ENCODE measurements at places on chromosomes 4 and X.

DNA sequence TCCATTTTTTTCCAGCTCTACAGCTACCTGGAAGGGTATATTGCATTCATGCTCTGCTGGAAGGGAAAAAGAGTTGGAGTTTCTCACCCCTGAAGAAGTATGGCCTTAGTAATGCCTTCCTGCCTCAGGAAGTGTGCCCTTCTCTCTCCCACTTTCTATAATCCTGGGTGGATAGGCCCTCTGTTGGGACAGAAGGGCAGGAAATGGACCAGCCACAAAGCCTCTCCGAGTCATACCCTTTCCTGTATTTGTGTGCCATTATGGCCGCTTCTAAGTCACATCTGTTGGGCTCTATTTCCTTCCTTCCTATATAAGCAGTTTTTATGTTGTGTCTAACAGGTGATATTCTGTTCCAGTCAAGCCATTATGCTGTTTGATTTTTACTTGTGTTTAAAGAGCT, 74.8 kb upstream of the SMARCA5 start:
- no peak for DNase-seq

DNA sequence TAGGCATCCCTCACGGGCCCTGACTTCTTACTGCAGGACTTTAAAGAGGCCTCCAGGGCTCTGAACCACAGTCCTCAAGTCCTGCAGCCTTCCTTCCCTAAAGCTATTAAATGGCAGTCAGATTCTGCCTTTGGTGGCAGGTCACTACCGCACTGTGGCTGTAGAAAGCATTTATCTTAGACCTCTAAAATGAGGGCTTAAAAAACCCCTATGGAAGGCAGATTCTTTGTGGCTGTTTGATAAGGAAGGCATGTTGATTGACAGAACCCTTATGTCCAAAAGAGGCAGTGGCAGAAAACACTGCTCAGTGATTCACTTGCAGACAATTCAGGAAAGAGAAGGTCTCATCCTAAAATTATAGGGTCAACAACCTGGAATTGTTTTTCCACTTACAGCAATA, 79.2 kb downstream of the FBXL5 start:
- DNase-seq = no peak

DNA sequence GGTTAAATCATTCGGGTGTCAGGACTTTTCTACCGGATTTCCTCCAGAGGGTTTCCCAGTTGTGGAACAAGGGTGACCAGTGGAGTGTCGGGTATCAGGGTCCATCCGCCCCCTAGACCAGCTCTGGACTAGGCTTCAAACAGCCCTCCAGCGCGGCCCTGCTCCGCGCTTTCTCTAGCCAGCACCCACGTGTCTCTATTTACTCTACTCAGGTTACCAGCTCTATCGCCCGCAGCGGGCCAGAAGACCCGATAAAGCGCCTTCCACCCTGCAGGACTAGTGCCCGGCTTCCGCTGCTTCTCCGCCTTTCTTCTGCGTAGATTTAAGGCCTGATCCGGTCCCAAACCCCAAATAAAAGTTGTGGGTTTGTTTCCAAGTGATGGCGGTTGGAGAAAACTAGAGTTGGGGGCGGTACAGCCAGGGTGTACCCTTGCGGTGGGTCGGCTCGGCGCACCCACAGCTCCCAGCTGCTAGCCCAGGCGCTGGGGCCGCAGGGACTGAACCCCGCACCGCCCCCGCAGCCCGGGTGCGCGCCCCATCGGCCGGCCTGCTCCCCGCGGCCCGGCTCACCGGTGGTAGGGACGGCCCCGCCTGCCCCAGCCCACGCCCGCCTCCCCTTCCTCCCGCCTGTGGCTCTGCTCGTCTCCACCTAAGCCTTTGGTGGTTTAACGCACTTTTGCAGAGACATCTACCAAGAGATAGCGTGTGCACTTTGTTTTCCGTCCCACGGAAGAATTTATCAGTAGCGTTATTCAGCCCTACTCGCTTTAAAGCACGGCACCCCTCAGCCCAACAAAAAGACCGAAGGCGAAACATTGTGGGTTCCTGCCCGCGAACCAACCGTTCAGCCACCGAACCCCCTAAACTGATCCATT, 2.1 kb downstream of the LEF1 start:
- DNase-seq = peak; percentile 52

DNA sequence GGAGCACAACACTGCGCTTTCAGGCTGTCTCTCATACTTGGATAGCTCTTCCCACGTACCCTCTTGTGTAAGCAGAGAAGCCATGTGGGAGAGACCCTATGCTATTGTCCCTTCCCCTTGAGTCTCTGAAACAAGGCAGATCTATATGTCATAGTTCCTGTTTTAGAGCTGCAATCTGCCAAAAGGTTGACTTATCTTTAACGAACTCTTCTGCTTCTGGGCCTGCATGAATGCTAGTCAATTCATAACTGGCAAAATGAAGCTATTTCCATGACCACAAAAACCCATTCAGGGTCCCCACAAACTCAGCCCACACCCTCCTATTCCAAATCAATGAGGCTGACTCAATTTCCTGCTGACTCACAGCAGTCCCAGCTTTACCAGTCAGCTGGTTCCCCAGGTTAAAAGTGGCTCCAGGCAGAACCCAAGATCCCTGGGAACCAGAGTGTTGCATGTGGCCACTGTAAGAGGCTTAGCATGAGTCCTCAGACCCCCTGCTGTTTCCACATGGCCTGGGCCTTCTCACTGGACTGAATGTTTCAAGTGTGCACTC, 25.3 kb upstream of the SOD3 start:
- DNase-seq = no peak

DNA sequence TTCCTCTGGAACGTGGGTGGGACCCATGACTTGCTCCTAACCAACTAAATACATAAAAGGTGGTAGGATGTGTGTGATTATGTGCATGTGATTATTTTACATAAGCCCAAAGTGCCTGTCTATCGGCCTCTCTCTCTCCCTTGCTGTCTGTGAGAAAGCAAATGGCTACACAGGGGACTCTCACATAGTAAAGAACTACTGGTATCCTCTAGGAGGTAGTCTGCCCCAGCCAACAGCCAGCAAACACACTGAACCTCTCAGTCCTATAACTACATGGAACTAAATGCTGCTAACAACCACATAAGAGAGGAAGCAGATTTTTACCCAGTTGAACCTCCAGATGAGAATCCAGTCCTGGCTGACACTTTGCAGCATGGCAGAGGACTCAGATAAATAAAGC, 1249.4 kb downstream of the ADGRL3 start:
- no peak for DNase-seq

- DNase-seq = no peak
These were observed 65.6 kb downstream of the UBA6 start for GRCh38 chr4:67635331-67635730.

DNA sequence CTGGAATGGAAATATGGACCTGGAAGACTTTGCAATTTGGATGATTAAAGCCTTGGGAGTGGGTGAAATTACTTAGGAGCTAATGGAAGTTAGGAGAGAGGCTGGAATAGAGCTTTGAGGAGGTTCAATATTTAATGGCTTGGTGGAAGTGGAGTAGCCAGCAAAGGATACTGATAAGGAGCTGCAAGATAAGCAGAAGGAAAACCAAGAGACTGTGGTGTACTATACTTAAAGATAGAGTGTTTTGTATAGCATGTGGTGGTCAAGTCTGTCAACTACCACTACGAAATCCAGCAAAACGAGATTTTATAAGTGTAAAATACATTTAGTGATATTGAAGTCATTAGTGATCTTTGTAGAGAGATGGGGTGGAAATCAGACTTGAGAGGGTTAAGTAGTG, 54.0 kb upstream of the TMLHE start:
- DNase-seq = no peak

DNA sequence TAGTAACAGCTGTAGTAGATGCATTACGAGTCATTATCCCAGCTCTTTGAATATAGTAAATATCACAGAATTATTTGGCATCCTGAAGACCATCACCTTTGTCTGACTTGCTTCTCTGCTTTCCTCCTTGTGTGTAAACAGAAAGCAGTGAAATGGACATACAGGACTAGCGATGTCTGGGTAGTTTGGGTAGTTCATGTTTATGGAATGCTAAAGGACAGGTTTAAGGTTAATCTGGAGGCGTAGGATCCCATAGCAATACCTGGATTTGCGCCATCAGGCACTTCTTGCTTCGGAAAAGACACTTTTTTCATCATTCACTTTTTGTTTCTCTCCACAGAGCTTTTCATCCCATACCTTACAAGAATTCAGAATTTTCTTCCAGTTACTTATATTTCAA, 232.2 kb downstream of the GPAT3 start:
- no peak for DNase-seq

DNA sequence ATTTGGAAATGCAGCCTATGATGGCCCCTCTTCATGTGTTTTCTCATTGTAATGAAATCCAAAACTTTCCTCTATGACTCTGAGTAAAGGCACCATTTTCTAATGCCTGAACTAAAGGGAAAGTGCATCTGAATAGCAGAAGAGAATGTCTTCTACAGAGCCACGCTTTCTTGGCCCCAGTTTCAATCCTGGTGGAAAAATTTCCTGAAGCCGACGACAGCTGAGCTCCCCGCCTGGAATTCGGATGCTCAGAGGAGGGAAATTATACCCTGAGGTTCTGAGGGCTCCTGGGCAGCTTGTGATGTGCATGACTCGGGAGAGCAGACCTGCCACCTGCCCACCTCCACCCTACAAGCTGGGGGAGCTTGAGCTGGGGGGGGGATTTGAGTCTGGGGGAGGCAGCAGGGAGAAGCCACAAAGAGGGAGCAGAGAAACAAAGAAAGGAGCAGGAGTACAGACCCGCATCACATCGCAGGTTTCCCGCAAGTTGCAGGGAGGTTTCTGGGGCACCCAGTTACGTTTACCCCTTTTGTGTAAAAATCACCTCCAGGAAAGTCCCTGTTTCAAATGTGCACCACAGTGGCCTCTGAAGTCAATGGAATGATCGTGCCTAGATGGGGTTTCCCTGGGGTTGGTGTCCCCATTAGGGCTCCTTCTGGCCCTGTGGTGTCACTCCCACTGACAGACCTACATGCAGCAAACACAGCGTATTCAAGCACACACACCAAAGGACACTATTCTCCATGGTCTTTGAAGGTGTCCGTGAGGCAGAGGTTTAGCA, 145.6 kb upstream of the RBPJ start:
- DNase-seq = peak; percentile 34

- no peak for DNase-seq
These were observed 206.9 kb downstream of the GLUD2 start for GRCh38 chrX:121254336-121254735.

GRCh38 chr4:1413687-1414479, 7.6 kb upstream of the NKX1-1 start:
- no peak for DNase-seq

DNA sequence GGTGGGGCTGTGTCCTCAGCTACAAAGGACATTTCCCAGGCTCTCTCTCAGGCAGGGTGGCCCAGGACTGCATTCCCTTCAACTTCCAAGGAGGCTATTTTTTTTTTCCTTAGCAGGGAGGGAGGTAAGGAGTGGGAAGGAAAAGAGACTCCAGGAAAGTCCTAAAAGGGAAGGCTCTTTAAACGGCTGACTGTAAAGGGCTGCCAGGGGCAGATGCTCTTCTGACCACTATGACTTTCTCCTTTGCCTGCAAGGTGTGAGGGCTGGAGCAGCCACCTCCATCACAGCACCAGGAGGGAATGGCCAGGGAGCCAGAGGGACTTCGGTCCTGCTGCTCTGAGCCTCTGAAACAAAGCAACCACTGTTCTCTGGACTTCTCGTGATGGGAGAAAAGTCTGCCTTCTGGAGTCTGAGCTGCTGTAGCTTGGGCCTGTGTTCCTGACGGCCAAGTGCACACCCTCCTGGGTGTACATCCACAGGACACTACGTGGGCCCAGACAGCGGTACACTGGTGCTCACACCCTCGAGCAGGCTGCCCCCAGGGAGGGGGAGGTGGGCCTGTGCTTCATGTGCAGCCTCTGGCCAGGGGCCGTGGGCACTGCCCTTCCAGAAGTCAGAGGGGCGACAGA, 17.9 kb downstream of the NAT8L start:
- no peak for DNase-seq

- DNase-seq = no peak
These were observed 219.1 kb downstream of the MID1 start for GRCh38 chrX:10401239-10401638.

- DNase-seq = no peak
These were observed 53.4 kb downstream of the LDB2 start for GRCh38 chr4:16844816-16845586.

DNA sequence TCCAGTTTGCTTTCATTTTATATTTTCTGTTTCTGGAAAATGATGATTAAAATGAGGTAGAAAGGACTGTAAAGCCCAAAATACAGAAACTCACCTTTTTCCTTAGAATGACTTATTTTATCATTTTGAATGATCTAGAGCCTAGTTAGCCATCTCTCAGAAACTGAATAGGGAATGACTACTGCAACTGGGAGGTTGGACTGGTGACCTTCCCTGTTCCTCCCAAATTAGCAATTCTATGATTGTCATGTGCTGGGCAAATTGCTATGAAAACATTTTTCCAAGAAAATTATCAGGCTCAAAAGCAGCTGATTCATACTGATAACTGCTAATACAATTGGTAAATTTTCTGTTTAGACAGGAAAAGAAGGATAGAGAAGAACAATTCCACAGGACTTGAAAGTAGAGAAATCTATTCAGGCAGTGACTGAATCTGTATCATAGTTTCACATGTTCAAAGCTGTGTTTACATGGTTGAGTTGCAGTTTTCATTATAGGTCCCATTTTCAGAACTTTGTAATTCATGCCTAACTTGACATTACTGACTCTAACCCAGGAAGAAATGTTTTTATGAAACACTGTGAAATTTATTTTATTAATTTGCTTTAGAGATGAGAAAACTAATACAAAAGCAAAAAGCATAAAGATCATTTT, 43.4 kb upstream of the SEC24B start:
- no peak for DNase-seq

DNA sequence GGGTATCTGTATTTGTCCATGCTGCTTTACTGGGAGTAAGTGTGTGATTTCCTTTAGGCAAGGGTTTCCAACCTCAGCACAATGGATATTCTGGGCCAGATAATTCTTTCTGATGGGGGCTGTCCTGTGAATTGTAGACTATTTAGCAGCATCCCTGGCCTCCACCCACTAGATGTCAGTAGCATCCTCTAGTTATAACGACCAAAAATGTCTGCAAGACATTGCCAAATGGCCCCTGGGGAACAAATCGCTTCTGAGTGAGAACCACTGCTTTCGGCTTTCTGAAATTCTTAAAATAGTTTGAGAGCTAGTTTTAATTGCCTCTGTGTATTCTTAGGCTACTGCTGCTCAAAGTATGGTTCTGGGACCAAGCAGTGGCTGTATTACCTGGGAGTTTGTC, 81.2 kb upstream of the GPM6B start:
- no peak for DNase-seq

GRCh38 chr4:23135792-23136645, 443.3 kb downstream of the GBA3 start:
- peak; percentile 14 for DNase-seq
